ENCODE measurements at places on chromosomes 11 and 22.

DNA sequence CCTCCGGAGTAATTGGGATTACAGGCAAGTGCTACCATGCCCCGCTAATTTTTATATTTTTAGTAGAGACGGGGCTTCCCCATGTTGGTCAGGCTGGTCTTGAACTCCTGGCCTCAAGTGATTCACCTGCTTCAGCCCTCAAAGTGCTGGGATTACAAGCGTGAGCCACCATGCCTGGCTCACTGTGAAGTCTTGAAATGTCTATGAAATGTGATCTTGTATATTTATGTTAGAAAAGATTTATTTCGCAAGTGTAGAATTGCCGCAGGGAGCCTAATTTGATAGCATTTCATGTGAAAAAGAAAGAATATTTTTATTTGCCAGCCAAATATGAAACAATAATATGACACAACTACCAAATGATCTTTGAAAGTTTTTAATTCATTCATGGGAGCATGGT lies 52.1 kb downstream of the GRAMD1B start:
- no peak for DNase-seq

- no peak for DNase-seq
Observed at GRCh38 chr22:38566726-38567504, 3.1 kb downstream of the DMC1 start.

DNA sequence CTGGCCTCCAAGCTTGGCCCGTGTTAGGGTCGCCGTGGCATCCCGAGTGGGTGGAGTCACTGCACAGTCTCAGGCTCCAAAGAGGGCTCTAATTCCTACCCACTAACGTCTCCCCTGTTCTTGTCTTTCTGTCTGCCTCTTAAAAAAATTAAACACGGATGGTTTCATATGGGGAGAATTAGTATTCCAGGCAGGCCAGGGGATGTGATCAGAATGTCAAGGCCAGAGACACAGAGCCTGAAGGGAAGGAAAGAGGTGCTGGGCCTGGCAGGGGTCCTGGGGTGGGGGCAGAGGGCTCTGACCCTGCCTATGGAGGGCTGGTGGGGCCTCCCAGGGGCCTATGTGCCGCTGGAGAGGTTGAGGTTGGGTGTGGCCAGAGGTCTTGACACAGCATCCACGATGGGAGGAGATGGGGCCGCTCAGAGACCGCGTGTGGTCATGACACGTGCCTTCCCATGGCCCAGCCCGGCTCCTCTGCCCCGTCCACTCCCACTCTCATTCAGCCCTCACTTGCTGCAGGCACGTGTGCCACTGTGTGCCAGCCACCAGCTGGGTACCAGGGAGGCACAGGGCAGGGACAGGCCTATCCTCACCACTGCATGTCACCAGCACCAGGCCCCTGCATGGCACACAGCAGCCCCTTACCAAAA lies 56.5 kb downstream of the FLRT1 start:
- no peak for DNase-seq

GRCh38 chr11:29336727-29337575 lies 679.9 kb downstream of the KCNA4 start:
- no peak for DNase-seq

DNA sequence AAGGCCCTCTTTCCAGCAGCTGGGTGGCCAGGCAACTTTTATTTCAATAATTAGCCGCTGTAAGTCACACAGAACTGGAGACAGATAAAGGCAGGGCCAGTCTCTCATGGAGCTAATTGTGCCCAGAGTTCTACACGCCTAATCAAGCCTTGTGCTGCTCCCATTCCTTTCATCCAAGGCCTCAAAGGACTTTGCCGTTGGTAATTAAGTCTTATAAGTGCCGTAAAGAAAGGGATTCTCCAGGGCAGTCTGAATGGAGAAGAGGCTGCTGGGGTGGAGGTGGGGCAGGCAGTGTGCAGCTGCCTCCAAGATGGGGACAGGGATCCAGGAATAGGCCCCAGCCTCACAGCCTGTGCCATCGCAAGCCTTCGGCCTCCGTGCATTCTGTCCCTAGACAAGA lies 357.9 kb downstream of the TENM4 start:
- DNase-seq: no peak

DNA sequence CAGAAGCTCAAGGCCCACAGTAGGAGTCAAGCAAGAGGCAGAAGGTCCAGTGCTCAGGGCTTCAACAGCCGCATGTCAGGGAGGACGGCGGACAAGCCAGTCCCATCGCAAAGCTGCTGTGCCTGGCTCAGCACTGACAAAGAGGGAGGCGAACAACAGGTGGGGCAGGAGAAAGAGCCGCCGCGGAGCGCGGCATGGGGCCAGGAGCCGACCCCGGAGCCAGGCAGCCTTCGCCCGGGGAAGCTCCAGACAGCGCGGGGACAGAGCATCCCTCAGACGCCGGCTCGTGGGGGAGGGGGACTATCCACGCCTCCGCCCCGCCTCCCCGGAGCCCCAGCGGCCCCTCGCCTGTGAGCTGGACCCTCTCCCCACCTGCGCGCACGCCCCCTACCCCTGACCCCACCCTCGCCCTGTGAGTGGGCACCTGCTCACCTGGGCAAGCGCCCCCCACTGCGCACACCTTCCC lies 369 bp downstream of the DHCR7 start:
- DNase-seq: peak; percentile 77

- no peak for DNase-seq
Observed at GRCh38 chr11:32420937-32421901, 14.1 kb downstream of the WT1 start.

DNA sequence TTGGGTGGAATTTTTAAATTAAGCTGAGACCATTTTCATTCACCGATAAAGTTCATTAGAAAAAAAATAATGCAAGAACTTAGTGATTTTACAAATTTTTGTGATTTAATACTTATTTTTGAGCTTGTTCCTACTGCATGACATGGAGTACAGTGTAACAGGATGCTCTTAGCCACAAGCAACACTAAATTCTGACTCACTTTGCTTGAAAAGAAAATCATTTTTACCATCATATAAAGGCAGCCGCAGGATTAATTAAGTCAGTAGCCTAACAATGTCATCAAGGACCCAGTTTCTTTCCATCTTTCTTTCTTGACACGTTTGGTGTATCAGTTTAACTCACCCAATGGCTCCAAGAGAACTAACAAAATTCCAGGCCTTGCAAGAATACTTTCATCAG lies 540.3 kb upstream of the LUZP2 start:
- DNase-seq: no peak

DNA sequence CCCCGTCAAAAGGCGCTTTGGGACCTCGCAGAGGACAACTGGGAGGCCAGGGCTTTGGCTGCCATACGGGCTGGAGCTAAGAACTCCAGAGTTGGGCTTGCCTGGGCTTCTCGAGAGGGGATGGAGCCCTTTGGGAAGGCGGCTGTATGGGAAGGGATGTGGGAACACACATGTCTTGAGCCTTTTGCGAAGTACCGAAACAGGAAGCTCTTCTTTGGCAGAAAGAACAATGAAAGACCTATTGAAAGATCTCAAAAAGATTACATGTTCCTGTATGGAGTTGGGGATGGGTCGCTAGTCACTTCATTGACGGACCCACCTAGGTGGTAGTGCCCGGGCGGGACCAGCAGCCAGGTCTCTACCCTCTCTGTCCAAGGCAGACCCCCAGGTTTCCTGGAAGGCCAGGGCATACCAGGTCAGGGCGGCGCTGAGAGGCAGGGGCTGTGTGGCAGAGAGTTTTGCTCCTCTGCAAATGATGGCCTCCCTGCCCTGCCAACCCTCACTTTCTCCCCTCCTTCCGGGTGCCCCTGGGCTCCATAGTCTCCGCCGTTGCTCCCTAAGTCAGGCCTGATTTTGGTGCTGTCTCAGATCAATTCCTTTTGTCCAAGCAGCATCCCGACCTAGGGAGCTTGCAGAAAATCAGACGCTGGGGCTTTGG lies 1.0 kb downstream of the ST14 start:
- DNase-seq: no peak

DNA sequence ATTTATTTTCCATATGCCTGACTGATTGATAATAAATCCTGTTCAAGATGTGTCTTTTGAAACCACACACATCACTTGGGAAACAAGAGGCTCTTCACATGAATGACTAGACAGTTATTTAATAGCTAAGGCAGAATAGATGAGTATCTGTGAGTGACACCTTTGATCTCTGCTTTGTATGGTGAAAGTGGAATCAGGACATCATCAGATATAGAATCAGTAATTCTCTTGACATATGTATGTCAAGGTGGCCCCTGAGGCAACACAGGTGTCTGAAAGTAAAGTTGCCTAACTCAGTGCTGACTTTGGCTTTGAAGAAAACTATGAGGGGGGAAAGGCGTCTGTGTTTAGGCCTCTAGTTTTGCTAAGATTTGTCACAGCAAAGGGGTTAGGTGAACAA lies 11.5 kb upstream of the CASP4 start:
- DNase-seq: no peak

- no peak for DNase-seq
Observed at GRCh38 chr11:78886616-78887015, 312.0 kb upstream of the NARS2 start.

DNA sequence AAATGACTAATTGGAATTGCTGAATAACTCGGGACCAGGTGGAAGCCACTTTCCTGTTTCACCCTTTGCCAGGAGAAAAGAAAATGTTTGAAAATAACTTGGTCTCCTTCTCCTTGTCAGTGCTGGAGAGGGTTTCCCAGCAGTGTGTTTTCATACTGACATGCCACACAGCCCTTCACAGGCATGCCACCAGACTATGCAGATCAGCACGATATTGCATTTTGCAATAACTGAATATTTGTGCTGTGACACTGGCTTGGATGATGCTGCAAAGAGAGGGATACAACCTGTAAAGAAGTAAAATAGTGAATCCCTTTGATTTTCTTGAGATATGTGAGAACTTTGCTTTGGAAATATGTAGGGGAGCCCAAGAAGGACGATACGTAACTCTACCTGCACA lies 200.0 kb upstream of the NAV2 start:
- no peak for DNase-seq

DNA sequence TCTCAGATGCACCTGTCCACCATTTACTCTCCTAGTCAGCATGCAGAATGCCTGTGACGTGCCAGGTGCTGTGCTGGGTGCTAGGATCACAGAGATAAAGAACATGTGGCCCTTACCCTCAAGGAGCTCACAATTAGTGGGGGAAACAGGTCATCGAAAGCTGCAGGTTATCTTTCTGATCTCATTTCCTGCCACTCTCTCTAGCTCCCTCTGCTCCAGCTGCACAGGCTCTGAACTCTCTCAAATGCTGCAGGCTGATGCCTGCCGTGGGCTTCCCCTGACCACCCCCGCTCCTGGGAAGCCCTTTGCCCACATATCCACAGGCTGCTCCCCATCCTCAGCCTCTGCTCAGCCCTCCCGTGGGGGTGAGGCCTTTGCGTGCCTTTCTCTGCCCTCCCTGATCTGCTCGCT lies 29.6 kb downstream of the SHANK3 start:
- DNase-seq: no peak

DNA sequence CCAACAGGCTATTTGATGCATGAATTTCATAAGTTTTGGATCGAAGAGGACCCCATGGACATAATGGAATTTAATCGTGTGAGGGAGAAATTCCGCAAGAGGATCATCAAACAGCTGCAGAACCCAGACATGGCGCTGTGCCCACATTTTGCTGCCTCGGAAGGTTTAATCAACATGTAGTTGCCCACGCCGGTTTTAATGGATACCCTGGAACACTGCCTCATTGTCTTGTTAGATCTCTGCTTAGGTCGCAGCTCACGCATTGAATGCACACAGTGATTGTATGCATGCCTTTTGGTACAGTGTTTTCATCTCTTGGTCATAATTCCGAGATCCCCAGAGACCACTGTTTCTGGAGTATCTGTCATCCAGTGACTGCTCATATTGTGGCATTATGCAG lies 46.8 kb downstream of the SLN start:
- no peak for DNase-seq

GRCh38 chr11:57639321-57640067 lies 10.2 kb downstream of the YPEL4 start:
- DNase-seq: no peak

DNA sequence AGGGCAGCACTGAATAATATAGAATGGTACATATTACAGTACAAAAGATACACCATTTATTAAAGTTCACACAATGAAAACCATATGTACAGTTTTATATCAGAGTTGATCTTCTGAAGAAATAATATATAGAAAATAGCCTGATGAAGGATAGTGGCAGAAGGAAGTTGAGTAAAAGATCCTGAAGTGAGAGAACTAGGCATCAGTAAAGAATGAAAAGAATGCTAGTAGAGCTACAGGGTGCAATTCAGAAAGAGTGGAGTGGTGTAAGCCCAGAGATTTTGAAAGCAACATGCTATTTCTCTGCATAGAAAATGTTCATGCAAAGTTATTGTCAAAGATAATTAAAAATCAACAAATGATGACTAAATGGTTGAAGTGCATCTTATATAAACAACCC lies 1552.7 kb upstream of the TENM4 start:
- DNase-seq: no peak

DNA sequence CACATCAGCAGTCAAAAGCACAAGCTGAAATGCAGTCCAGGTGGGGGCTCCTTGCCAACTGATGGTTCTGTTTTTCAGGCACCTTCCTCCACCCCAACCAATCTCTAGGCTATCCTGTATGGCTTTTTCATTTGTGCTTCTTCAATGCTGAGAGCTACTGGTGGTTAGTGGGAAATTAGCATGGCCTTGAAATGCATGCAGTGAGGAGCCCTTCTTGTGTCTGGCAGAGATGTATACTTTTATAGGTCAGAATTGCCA lies 167.4 kb downstream of the NAV2 start:
- no peak for DNase-seq

- DNase-seq: no peak
Observed at GRCh38 chr11:88739524-88739923, 326.3 kb downstream of the GRM5 start.

GRCh38 chr11:17687946-17688670 lies 31.3 kb upstream of the MYOD1 start:
- no peak for DNase-seq

DNA sequence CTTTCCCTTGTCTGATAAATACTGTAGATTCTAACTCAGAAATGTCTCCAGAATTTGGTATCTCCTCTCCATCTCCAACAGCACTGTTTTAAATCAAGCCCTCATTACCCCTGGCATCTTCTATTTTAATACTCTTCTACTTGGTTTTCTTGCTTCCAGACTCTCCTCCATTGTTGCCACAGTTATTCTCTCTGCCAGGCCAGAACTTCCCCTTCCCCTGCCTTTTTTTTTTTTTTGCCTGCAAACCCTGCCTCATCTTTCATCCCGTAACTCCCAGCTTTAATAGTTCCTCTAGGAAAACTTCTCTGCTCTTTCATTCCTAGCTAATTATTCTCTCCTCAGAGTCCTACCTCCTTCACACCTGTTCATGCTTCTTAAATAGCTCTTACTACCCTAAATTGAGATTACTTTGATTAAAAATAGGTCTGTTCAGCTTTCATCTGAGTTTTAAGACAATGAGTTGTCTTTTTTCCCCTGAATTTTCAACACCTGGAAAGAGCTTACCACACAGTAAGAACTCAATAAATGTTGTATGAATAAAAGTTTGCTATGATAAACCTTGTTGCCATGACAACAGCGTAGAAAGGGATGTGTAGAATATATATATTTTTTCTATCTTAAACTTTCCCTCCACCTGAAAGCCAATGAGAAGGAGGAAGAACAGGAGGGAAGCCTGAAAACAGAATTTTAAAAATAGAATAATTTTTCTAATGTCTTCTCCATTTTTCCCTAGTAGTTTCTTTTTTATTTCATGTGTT lies 3.6 kb downstream of the IL18 start:
- no peak for DNase-seq

GRCh38 chr11:69470301-69470700 lies 11.2 kb upstream of the LINC01488 start:
- no peak for DNase-seq

- no peak for DNase-seq
Observed at GRCh38 chr11:66676931-66677598, 622 bp downstream of the RBM4B start.

- no peak for DNase-seq
Observed at GRCh38 chr22:23256986-23257888, 76.9 kb downstream of the BCR start.

GRCh38 chr11:131204282-131204681 lies 166.1 kb upstream of the NTM start:
- no peak for DNase-seq

All from activated CD8-positive, alpha-beta memory T cell treated with anti-CD3 and anti-CD28 coated beads for 24 hours (primary cell).